ENCODE measurements at places on chromosomes 11 and 22.

GRCh38 chr11:46278387-46279125 is 1.1 kb downstream of the CREB3L1 start:
- DNase-seq = no peak

DNA sequence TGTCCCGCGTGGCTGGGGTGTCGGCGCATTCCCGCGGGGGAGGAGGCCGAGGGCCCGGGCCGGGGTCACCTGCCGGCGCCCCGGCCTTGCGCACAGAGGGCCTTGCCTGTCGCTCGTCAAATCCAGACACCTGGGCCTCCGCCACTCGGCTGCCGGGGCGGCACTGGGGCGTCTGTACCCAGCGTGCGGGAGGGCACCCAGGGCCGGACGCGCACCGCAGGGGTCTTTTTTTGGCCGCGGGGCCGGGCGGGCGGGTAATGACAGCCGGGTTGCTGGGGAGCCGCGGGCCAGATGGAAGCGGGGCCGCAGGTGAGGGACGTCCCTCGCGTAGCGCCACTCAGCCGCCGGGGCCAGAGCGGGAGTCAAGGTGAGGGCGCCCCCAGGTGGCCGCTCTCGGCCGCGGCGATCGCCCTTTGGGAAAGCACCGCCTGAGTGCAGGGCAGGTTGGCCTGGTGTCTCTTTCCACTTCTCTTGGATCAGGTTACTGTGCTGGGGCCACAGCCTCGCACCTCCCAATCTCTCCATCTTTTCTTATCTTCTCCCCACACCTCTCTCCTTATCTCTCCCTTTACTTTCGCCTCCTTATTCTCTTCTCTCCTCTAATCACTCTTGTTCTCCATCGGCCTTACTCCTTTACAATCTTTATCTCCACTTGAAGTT is 3.5 kb downstream of the PHLDB1 start:
- DNase-seq = peak; percentile 65

DNA sequence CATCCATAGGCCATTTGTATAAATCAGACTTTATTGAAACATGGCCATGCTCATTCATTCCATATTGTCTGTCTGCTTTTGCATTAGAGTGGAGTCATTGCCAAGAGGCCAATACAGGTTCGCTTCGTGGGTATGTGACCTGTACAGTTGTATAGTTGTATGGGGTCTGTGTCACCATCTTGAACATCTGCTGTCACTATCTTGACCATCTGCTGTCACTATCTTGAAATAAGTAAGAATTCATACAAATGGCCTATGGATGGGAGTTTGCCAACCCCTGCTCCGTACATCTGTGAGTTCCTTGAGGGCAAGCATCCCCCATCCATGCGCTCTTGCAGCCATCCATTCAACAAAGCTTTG is 44.4 kb upstream of the ANO1 start:
- DNase-seq = no peak

DNA sequence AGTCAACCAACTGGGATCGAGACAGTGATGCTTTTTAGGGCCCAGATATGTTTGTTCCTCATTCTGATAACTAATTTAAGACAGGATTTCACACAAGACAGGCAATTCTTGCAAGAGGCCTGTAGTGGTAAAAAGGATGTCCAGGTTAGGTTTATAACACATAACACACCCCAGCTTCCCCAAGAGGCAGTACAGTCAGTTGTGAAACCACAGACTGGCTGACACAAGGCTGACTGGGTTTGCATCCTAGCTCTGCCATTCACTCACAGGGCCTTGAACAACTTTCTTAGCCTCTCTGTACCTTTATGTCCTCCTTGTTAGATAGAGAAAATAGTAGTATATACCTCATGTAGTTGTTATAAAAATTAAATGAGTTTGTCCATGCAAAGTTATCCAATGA is 55.0 kb upstream of the PTH start:
- no peak for DNase-seq

DNA sequence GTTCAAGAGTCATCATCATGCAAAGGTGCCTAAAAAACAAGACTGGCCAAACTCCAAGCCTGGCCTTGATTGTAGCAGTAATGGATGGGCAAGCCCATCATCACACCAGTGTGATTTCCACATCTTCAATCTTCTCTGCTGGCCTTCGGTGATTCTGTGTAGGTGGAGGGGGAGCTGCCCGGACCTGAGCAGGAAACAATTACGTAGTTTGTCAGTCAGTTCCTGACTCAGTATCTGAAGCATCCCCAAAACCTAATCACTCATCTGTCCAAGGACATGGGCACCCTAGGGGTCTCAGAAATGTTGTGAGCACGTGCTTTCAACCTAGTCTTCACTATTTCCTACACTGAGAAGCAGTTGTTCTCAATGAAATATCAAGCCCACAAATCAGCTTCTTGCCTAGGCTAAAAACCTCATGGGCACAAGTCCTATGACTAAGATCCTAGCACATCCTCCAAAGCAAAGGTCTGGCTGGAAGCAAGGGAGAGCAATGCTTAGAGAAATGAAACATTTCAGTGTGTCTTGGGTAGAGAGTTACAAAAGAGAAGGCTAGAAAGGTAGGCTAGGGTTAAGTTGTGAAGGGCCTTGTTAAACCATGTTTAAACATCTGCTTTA is 24.6 kb downstream of the ATG16L2 start:
- DNase-seq = no peak

DNA sequence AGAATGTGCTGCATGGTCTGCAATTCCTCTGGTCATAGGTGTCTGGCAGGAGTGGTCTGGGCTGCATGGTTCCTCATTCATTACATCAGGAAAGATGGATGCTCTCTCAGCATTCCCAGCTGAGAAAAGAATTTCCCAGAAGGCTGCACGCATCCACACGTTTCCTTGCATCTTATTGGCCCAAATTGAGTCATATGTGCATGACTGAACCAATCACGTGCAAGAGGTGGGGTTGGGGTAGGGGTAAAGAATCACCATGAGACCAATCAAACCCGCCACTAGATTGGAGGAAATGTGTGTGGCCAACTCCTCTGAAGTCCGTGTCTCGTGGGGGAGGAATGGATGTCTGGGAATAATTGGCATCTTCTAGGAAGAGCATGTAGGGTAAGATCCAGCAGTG is 28.8 kb downstream of the TST start:
- DNase-seq = no peak

DNA sequence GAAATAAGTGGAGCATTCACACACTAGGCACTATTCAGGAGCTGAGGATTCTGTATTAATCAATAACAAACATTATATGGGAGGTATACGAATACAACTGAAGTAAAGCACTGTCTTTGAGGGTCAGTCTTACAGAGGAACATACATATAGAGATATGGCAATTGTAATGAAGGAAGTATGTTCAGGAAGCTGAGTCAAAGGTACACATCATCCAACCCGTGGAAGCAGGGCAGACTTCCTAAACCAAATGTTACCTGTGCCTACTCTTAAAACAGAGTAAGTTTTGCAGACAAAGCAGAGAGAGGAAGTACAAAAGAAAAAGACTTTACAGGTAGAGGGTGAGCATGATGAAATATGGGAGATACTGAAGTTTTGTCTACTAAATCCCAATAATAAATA is 481.2 kb upstream of the ARHGAP42 start:
- DNase-seq = no peak

DNA sequence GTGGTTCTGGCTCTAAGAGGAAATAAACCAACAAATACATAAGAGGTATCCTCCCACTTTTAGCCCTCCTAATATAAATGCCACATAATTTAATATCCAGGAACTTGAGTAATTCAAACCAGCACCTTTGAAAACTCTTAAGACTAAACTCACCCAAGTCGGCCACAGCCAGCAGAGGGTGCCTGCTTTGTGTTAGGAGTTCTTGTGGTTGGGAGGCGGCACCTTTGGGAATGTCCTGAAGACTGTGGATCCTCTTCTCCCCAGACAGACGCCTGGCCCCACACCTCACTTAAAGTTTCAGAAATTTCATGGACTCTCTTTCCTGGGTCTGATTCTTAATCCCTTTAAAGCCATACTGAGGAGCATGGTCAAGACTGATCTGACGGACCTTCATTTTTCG is 169.0 kb downstream of the TBC1D22A start:
- no peak for DNase-seq

DNA sequence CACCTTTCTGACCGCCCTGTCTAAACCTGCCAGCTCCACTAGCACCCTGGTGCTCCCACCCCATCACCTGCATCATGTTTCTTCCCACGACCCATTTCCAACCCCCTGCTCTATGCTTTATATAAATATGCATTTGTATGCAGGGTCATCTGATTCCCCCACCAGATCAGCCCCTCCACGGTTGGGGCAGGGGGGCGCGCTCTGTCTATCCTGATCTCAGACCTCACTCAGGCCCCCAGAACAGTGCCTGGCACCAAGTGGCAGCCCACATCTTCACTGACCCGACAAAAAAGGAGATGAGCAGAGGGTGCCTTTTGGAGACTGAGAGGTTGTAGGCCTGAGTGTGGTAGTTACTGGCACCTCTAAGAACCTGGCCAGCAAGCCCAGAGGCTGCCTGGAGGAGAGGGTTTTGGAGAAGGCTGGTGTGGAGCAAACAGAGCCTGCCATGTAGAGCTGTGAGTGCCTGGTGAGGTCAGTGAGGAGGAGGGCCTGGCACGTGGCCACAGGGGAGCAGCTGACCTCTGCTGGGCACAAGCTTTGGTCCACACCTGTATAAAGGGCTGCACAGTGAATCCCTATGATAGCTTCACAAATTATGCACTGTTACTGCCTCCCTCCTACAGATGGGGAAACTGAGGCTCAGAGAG is 86.3 kb upstream of the RTL6 start:
- no peak for DNase-seq

DNA sequence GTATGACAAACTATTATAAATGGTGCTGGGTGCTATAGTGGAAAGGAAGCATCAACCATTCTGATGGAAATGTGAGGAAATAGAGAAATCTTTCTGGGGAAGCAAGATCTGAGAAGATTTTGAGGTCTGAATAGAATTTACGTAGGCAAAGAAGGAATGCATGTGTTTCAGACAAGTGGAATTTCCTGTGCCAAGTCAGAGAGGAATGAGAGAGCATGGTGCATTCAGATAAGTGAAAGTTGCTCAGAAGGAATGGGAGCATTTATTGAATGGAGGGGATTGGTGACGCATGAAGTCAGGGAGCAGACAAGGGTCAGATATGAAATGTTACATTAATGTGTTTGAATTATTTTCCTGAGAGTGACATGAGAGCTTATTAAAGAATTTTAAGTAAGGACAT is 725.5 kb downstream of the METTL15 start:
- no peak for DNase-seq

GRCh38 chr11:64799256-64799622 is 3.8 kb downstream of the MAP4K2 start:
- DNase-seq = no peak

DNA sequence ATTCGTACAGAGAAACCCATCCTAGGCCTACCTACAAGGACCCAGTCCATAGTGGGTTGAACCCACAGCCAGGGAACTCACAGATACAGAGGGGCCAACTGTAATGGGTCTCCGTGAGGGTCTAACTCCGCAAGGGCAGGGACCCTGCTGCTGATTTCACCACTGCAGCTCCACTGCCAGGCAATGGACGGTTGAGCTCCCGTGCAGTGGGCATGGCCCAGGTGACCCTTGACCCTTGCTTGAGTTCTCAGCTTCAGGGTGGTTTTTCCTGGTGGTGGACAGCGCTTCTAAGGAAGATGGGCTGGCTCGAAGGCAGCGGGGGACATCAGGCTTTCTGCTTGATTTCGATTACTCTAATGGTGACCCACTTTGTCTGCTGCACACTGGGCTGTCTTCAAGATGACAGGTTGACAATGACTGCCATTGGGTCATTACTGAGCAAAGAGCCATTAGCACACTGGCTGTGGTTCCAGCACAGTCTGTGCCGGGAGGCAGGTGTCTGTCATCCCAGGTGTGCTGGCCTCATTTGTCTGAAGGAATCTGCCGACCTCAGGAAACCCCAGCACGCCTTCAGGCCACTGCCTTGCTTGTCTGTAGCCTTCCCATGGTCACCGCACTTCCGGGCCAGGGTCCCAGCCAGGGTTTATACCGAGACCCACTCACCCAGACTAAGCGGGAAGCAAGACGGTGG is 3.7 kb upstream of the GAL start:
- DNase-seq = no peak

DNA sequence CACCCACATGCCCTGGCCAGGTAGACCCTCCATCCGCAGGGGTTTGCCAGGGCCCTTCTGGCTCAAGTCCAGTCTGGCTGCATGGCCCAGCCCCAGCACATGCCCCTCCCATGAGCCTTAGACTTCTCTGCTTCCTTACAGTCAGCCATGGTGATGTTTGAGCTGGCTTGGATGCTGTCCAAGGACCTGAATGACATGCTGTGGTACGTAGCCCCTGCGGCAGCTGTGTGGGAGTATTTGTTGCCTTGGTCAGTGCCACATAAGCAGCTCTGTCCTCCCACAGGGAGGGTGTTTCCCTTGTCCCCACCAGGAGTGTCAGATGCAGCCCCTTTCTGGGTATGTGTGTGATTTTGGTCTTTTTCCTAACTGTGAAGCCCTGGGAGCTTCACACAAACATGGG is 17.5 kb downstream of the CDC45 start:
- no peak for DNase-seq

DNA sequence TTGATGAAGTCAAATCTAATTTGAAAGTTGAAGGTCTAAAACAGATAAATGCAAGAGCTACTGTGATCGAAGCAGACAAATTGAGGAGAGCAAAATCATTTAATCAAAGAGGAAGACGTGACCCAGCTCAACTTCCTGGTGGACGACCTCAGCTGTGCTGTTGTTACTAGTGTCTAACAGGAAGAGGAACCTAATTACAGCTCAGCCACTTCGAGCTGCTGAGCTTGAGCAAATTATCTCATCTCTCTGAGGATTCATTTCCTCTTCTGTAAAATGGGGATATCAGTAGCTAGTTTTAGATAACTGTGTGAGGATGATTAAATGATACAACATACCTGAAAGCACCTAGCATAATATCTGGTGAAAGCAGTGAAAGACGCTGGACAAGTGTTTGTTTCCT is 48.6 kb upstream of the OLFML1 start:
- DNase-seq = peak; percentile 47

DNA sequence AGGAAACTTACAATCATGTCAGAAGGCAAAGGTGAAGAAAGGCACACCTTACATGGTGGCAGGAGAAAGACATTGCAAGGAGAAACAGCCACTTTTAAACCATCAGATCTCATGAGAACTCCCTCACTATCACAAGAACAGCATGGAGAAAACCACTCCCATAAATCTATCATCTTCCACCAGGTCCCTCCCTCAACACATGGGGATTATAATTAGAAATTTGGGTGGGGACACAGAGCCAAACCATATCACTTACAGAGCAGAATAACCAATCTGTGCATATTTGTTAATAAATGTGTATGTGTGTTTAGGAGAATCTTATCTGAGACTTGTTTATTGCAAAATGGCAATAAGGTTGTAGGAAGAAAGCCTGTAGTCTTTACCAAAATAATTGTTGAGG is 205.2 kb upstream of the ANO3 start:
- DNase-seq = no peak

- no peak for DNase-seq
Observed at GRCh38 chr22:40877488-40877887, 15.6 kb upstream of the DNAJB7 start.

GRCh38 chr11:69878927-69879728 is 59.9 kb upstream of the FGF3 start:
- no peak for DNase-seq

- DNase-seq = no peak
Observed at GRCh38 chr11:62577046-62577714, 3.5 kb upstream of the EEF1G start.

- DNase-seq = no peak
Observed at GRCh38 chr11:37504060-37504611, 906.1 kb upstream of the RAG2 start.
